ENCODE measurements at places on chromosomes 2 and 18.

DNA sequence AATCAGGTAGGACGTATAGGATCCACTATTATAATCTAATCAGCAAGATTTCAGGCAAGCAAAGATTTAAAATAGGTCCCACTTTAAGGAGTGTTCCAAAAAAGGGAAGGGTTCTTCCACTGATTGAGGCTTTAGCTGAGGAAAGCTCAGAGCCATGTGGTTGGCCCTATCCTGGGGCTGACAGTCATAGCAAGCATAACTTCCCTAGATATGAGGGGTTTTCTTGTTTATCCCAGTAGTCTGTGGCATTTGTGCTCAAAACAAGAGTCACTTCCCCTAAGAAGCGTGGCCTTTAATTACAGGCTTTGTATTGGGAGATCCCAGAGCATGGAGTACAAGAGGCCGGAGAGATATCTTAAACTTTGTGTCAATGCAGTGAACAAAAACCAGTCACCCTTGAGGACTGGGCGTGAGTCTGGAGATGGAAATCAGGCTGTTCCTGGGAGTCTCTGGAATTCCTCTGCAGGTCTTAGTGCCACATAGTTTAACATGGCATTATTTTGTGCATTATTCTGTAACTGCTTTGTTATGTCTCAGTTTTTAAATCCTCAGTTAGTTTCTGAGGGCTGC is 136.9 kb upstream of the FBXO11 start:
- DNase-seq = no peak

DNA sequence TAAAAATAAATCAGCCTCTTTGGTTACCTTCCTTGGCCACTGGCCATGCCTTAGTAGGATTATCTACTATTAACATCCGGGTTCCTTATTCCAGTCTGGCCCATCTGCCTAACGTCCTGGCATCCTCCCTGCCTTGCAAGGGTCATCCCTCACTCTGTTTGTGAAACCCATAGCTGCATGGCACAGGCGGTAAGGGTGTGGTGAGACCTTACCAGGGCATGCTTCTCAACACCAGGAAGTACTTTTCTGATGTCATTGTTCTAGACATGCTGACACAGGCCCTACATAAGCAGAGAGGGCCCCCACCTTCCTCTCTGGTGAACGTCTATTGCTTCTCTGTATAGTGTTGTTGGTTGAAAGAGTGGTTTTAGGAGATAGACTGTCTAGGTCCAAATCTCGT is 296.8 kb upstream of the SPRED2 start:
- no peak for DNase-seq

- peak; percentile 6 for DNase-seq
Measured at GRCh38 chr2:190318931-190319554, 583 bp downstream of the HIBCH start.

GRCh38 chr2:112725545-112726457 is 5.0 kb downstream of the NT5DC4 start:
- no peak for DNase-seq

GRCh38 chr2:225113371-225114015 is 71.2 kb upstream of the DOCK10 start:
- DNase-seq = no peak

DNA sequence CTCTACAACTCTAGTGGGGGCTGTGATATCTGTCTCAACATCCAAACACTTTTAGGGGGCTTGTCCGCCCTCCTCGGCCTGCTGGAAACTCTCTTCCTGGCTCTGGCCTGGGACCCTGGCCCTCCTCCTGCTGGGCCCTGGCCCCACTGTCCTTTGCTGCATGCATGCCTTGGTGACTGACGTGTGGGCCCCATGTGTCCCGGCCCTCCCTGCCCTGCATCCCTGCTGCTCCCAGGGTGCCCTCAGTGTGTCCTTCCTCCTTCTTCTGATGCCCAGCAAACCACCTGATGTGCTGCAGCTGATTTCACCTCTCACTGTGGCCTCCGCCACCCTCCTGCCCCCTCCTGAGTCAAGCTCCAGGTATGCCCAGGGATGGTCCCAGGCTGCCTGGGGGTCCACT is 101.7 kb downstream of the SEPTIN10 start:
- DNase-seq = no peak

DNA sequence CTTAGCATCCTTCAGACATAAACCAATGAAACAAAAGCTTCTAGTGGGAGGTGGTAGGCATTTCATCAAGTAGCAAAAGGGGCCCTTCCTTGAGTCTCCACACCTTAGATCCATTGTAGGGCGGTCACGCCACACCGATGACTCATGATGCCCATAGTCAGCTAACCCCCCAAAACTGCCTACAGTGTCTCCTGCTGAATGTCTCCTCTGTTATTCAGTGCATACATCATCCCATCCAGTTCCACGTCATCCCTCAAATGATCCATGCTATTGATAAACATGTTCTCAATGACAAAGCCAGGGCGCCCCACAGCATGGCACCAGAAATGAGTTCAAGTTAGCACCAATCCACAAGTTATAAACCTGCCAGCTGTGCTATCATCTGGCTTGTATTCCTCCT is 57.4 kb upstream of the ACKR3 start:
- no peak for DNase-seq

DNA sequence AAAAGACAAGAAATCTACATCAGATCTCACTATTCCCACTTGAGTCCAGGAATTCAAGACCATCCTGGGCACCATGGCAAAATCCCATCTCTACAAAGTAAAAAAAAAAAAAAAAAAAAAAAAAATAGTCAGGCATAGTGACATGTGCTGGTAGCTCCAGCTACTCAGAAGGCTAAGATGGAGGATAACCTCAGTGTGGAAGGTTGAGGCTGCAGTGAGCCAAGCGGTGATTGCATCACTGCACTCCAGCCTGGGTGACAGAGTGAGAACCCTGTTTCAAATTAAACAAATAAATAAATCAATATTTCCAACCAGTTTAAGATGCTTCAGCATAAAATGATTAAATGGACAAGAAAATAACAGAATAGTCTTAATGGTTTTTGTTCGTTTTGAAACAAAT is 197.4 kb downstream of the DSEL start:
- DNase-seq = no peak

All from stimulated activated CD8-positive, alpha-beta memory T cell treated with anti-CD3 and anti-CD28 coated beads, Interleukin-2, amount 100 ng/mL, for 1 hour (primary cell).